ENCODE measurements at places on chromosomes 7 and 10.

DNA sequence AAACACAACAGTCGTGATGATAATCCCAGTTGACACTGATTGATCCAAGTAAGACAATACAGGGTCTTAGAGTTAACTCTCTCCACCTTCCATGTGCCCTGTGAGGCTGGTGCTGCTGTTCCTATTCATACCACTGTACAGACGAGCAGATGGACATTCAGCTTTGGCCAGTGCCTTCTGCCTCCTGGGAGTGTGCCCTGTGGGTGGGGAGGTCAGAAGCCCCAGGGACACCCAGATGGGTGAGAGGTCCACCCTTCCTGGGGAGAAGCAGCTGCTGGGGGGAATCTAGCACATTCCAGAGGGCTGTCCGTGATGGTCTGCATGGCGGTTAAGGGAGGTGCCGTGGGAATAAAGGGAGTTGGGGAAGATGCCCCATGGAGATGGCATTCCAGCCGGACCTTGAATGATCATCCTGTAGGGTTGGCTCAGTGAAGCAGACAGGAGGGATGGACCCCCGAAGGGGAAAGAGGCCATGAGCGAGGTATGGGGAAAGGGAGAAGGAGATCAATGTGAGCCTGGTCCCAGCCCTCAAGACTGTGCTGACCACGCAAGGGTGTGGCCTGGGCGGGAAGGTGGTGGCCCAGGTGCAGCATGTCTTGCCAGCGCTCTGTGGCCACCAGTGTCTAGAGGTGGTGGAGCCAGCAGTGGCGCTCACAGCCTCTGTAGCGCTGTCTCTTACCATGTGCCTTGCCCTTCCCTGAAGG lies 74.0 kb downstream of the ADCY1 start:
- no peak for DNase-seq

- DNase-seq, result no peak
Observed at GRCh38 chr7:3218411-3219225, 82.4 kb upstream of the SDK1 start.

DNA sequence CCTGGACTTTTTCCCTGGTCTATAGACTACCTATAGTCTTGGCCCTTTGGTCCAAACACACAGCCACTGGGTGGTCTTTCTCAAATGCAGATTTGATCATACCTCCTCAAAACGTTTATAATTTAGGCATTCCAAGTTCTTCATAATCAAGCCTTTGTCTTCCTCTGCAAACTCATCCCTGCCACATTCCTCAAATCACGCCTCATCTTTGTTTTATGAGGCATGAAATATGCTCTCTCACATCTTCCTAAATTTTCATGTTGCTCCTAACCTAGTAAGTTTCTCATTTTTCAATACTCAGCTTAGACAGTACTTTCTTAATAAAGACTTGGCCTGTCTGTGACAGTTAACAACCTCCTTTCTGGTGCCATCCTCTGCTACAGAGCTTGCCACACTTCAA lies 10.9 kb upstream of the HERC4 start:
- DNase-seq, result no peak

DNA sequence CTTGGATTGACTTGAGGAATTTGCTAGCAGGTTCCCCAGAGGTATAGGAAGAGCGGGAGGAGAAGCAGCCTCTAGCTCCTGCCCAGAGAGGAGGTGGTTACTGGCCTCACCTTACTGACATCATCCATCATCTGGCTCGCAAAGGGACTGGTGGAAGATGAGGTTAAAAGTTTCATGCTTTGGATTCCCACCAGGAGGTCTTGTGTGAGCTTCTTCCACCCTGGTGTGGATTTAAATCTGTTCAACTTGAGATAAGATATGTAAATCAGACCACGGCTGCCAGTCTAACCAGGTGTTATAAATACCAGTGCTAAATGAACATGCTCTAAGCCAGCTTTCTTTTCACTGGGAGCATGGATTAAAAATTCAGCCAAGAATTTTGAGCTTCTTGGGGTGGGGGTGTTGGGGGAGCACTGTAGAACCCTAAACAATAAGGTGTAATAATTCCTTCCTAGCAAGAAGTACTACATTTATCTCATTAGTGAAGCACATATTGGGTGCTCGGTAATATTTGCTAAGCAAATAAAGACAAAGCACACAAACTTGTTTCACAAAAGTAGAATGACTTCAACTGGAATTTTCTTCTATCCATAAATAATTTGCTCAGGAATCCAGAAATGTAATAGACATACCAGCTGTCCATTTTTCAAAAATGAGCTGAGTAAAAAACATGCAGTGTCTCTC lies 7.8 kb downstream of the PROSER2 start:
- no peak for DNase-seq

DNA sequence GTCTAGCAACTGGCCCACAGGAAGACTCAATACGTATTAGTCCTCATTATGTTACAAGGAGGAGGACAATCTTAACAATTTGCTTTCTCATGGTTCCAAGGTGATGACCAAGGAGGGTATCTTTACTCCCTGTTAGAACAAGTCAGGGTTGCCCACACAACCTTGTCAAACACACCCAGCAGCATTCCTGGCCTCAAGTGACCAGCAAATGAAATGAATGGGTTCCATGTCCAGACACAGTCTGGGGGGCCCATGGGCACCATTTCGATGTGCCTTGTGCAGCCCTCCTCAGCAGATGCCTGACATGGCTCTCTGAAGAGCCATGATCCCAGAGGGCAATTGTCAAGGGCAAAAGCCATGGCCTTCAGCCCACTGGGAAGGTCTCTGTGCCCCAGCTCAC lies 40.8 kb downstream of the ANXA8 start:
- DNase-seq, result no peak

DNA sequence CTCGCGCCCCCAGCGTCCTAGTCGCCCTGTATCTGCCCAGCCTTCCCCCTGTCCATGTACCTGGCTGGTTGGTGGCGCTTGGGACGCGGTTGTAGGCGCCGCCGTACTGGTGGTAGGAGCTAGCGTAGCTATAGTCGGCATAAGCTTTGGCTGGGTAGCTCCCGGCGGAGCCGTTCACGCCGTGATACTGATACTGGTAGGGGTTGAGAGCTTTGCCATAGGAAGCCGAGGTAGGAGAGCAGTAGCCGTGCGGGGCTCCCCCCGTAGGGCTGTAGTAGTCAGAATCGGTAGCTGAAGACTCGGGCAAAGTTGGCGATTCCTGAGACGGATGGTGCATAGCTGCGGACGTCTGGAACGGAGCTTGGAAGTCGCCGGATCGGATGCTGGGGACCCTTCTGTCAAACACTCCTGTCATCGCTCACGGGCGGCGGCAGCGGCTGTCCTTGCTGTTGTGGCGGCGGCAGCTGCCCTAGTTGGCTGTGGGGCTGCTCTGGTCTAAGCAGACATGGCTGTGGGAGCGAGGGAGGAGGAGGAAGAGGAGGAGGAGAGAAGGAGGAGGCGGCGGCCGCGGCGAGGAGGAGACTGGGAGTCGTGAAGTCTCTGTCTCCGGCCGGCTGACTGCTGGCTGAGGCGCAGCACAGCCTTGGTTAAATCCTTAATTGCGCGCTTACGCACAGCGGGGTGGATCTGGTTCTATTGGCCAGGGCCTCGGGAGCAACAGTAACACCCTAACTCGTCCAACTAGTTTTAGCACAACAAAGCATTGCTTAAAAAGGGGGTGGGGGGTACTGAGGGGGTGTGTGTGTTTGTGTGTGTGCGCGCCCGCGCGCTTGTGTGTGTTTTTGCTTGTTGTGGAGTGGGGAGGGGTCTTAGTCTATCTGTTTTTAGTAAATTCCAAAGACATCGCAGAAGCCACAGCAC lies at the start of gene DLX5:
Gene DLX5 (minus strand): TSS at position 623 of the 921 bp plus-strand sequence. CDS start 208 bp downstream, at position 415.
- no peak for DNase-seq

GRCh38 chr7:77655836-77656455 lies 40.3 kb upstream of the RSBN1L start:
- DNase-seq, result no peak

DNA sequence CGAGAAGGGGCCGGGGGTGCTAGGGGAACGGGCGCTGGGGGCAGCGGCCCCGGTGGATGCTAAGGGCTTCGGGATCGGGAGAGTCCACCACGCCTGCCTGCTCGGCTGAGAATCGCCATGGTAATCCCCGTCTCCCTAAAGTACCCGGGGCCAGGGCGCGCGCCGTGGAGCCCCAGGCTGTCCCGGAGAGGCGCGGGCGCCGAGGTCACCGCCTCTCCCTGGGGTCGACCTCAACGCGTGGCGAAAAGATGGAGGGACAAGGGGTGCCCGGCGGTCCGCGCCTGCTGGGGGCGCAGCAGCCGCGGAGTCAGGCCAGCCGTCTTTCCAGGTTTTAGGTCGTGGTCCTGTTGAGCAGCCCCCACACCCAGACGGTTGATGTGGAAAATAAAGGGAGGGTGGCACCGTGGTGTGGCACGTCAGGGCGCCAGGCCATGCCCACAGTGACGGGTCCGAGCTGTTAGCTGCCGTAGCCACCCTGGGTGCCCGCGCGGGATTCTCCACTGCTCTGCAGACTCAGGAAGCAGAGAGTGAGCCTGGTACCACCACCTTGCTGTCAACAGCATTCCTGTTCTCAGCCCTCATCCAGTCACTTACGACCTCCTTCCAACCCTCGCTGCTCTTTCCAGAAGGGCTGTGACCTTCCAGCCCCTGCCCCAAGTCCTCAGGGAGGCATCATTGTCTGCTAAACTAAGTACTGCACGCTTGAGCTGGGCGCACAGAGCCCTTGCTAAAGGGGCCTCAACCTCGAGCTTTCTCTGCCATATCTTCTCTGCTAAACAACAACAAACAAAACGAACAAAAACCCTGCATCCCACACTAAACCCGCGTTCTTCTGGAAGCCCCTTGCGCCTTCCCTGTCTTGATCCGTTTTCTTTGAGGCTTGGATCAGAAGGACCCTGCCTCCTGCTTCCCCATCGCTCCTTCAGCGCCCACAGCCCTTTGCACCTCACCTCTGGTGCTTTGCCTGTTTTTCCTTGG lies 666 bp downstream of the SMKR1 start:
- no peak for DNase-seq

DNA sequence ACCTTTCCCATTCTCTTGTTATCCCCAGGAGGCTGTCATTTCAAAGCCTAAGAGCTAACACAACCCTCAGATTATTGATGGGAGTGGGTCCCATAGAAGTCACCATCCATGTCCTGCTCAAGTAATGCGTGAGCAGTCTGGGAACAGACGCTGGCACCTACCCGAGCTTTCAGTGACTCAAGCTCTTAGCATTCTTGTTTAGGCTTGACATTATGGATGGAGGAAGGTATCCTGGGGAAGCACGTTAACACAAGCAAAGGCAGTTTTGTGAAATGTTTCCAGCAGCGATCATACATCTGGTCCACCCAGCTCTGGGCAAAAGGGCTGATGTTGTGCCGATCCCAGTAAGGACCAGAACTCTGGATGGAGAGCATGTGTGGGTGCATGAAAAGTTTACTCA lies 30.0 kb upstream of the AUTS2 start:
- no peak for DNase-seq
